ENCODE measurements at places on chromosomes 5 and 9.

GRCh38 chr9:38362852-38363588 lies 29.5 kb upstream of the ALDH1B1 start:
- peak; percentile 76 for DNase-seq

GRCh38 chr5:160760008-160760407 lies 92.0 kb downstream of the ATP10B start:
- DNase-seq: no peak

- no peak for DNase-seq
Measured at GRCh38 chr9:127540664-127541041, 71.4 kb upstream of the STXBP1 start.

DNA sequence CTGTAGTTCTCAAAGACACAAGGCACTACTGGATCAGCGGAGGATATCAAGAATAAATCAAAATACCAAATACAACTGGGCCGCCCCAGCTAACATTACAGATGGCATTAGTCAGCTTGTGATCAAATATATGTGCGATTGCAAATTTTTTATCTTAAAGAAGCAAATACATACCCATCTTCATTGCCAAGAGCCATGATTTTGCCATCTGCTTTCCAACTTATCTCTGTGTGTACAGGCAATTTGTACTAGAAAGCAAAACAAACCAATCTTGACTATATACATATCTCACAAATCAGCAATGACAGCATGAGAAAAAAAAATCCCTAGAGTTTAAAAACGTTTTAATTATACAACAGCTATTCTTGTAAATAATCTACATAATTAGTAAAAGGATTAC lies 20.3 kb downstream of the GEMIN5 start:
- DNase-seq: no peak

- DNase-seq: peak; percentile 87
Measured at GRCh38 chr5:160118349-160119141, 705 bp downstream of the PWWP2A start.

DNA sequence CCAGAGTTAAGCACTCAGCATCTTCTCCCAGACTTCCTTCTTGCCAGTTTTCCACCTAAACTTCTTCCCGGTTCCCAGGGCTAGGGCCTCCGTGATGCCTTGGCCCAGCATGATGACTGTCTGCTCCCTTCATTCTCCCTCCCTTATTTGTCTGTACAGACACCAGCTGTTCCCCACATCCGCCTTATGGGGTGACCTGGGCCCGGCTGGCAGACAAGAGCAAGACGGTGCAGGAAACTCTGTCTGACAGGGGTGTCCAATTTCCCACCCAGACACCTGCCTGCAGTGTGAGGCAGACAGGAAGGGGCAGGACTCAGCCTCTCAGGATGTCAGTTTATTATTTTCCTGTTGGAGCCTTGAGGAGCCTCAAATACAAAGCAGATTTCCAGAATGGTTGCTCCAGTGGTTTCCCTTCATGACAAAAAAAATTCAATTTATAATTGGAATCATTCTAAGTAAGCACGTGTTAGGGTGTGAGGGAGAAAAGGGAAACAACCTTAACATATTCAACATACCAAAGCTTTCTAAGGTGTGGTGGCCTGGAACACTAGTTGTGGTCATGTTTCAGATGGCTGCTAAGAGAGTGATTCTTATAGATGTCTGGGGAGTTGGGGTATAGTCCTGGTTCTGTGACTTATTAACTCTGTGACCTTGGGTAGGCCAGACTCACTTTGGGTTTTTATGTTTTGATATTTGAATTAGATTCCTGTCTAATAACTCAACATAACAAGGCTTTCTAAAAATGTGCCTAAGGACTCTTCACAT lies 234.5 kb downstream of the PAPPA start:
- no peak for DNase-seq

DNA sequence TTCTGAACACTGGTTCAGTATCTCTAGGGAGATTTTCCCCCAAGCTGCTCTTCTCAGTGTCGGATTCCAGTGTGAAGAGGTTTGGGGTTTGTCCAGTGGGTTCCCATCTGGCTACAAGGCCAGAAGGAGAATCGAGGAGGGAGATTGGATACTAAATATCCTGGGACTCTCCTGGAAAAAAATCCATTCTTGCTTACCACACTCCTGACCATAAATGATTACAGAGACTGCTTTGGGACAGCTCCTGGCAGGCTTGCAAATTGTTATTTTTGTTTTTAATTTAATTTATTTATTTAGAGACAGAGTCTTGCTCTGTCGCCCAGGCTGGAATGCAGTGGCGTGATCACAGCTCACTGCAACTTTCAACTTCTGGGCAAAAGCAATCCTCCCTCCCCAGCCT lies 4.7 kb upstream of the SUSD1 start:
- DNase-seq: no peak

GRCh38 chr9:72361217-72361616 lies 3.8 kb downstream of the ZFAND5 start:
- DNase-seq: peak; percentile 20

DNA sequence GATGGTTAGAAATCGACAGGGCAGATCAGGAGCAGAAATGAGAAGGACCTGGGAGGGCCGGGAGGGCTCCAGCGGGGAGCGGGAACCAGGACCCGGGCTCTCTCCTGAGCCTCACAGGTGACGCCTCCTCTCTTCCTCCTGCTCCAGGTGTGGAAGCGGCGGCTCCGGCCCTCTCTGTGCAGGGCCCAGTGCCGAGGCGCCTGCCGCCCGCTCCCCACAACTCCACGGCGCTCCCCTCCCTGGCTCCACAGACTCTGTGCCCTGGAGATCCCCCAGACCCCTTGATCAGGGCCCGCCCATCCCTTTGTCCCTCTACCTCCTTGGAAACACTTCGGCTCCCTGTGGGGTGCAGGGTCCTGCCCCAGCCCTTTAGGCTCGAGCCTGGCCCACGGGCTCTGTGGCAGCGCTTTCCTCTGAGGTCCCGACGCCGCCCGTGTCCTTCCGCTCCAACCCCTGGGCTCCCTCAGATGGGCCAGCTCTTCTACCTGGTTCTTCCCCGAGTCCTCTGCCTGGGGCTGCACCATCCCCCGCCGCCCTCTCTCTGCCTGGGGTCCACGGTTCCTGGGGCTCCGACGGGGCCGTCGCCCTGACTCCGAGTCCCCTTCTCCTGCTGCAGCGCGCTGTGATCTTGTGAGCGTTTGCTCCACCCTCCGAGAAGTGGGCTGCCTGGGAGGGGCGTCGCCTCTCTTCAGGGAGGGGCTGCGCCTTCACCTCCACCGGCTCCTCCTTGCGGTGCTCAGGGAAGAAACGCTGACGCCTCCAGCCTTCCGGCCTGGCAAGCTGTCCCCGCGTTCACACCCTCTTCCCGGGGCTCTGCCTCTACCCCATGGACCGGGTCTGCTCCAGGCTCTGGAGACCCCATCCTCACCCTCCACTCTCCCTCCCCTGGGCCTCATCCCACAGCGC lies 22.4 kb upstream of the SLC6A3 start:
- DNase-seq: no peak

DNA sequence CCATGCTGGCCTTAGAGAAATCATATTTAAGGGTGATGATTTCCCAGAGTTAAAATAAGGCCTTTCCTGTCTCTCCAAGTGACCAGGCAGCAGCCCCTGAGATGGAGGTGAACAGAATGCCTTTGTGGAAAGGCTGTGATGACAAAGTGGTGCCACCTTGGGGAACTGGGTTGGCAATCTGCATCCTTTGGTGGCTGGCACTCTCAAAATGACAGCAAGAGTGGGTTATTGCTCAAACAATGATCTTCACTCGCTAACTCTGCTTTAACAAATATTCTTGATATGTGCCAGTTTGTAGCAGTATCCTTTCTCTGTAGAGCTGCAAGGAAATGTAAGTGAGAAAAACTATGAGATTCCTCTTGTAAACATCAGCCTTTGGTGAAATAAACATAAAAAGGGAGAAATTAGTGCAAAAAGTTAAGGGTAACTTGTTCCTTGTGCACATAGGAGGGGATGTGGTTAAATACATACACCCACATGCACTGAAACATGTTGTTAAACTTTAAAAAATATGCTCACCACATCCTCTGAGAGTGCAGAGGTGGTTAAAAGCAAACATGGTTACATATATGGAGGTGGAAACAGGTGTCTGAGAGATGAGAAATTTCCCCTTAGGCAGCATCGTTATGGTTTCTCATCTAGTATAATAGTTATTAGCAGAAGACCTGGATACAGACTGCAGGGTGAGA lies 373.4 kb upstream of the CTNND2 start:
- no peak for DNase-seq

GRCh38 chr5:153476767-153477166 lies 13.7 kb upstream of the GRIA1 start:
- DNase-seq: no peak

DNA sequence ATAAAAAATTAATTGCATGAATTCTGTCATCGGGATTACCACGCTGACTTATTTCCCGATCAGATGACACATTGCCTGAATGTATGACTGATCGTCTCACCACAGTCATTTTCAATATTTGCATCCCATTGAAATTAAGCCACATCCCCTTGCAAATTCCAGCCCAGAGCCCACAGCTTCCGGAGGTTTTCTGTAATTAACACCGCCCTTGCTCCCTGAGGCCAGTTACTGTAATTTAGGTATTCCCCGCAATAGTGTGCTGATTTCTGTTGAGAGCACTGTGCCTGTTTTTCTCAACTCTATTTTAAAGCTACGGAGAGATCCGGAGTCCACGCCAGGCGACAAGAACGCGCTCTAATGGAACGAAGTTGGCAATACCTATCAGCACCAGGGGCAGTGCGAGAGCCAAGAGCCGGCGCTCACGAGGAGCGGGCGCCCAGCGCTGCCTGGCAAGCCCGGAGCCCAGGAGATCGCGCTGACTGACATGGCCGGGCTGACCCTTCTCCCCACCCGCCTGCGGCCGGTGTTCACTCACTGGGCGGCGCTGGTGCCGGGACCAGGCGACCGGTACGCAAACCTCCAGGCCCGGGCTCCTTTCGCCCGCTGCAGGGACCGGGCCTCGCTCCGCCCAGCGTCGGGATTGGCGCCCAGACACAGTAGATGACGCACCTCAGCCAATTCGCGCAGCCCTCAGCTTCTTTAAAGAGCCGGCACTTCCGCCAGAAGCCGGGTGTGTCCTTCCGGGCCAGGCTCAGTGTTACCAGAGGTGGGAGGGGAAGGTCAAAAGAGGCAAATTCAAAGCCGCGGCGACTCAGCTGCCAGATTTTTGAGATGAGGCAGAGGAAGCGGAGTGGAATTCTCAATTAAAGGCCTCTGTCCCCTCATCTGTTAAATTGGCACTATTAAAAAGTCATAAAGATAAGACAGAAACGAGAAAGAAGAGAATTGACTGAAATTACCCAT lies at the start of gene PLGRKT:
Gene PLGRKT, minus strand, starts transcription at position 672 of the 963 bp plus-strand sequence. CDS start 5,948 bp downstream, outside the sequence.
- DNase-seq: peak; percentile 97

GRCh38 chr9:70411121-70411929 lies 3.1 kb downstream of the KLF9 start:
- peak; percentile 82 for DNase-seq

DNA sequence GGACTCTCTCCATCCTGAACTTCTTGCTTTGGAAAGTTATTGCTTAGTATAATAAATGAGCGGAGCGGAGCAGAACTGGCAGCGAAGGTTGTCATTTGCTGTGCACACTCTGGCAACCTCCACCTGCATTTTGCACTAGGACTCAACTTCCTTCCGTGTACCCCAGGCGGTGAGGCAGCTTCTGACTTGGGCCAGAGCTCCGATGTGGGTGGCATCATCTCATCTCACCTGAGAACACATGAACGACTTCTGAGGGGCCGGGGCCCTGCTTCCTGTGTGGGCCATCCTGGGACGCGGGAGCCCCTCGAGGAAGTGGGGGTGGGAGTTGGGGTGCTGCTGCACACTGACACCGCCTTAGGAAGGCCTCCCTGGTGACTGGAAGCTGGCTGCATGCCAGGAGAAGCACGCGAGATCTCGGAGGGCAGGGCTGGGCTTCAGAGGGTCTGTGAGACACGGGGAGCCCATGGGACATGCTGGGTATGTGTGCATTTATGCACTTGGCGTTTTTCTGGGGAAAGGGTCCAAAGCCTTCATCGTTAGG lies 56.5 kb upstream of the COL5A1 start:
- DNase-seq: no peak

GRCh38 chr5:85452322-85453025 lies 1067.8 kb upstream of the EDIL3 start:
- no peak for DNase-seq

- peak; percentile 84 for DNase-seq
Measured at GRCh38 chr9:134267881-134268724, 58.2 kb upstream of the RXRA start.

DNA sequence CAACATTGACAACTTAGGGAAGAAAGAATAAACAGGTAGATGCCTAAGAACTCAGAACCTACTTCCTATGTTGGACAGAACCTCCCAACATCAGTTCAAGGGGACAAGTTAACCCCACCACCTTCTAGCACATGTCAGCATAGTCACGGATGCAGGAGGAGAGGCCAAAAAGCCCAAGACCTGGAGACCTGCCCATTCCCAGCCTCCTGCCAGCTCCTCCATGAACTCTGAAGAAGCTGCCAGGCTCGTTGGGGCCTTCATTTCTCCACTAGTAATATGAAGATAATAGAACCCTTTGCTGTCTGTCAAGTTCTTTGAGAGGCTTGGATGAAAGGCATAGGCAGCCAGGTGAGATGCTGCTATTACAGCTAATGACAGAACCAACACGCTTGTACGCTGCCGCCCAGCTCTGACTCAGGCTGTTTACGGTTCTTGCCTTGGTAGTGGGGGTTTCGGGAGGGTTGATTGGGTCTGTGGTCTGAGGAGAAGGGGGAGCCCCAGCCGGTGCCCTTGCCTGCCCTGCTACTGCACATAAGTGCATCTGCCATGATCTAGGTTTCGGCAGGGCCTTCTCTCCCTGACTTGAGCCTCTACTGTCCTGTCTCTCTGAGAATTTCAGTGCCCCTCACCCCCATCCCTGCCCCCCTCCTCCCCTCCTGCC lies 82.2 kb downstream of the NRG2 start:
- DNase-seq: no peak

GRCh38 chr9:84879631-84880030 lies 210.1 kb downstream of the NTRK2 start:
- no peak for DNase-seq

DNA sequence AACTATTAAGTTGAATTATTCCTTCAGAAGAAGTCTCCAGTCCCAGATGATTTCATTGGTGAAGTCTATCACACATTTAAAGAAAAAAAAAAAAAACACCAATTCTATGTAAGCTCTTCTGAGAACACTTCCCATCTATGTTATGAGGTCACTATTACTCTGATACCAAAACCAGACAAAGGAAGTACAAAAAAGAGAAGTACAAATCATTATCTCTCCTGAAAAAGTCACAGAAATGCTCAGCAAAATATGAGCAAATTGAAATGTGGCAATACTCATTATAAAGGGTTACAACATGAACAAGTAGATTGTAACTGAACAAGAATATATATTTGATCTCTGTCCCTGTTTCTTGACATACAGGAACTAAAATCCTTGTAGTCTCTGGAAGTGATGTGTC lies 280.4 kb downstream of the TLE1 start:
- peak; percentile 41 for DNase-seq

Measured in suppressor macrophage treated with lipopolysaccharide for 1 hour (primary cell).